ENCODE measurements at places on chromosomes 7 and 10.

GRCh38 chr7:101161692-101162471 is 3.5 kb downstream of the VGF start:
- H3K4me1 ChIP-seq, result peaks cover 24% of the 10 kb centered on the region
- no peak overlapping the region for H3K27ac ChIP-seq
- H3K36me3 ChIP-seq, result peaks cover 35% of the 10 kb centered on the region
- peaks cover 18% of the 10 kb centered on the region for H3K27me3 ChIP-seq

DNA sequence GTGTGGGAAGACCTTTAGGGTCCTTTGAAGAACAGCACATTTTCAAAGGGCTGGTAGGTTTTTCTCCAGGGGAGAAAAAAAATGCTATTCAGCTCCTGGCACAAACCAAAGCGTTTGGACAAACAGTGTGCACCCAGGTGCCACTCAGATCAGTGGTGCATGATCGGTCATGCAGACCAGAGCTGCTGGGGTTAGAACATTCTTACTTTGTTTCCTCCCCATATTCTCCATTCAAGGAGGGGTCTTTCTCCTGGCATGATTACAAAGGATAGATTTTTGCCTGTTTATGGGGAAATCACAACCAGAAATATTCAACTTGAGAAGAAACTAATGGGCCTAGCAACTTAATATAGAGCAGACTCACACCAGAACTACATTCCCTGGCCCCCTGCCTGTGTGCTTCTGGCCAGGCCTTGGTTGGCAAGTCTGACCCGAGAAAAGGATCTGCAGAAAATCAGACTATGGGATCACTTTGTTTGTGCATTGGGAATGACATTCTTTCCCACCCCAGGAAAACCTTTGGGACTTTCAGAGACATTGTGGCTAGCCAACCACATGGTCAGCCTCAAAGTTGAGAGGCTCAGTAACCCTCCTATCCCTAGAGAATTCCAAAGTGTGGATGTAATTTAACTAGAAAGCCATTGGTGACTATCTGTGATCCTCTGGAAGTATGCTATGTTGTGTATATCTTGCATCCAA is 82.3 kb upstream of the FGL2 start:
- no peak for DNase-seq
- no peak overlapping the region for H3K27ac ChIP-seq
- no peaks in the 10 kb centered on the region for H3K4me1 ChIP-seq
- peaks cover 43% of the 10 kb centered on the region for H3K36me3 ChIP-seq

DNA sequence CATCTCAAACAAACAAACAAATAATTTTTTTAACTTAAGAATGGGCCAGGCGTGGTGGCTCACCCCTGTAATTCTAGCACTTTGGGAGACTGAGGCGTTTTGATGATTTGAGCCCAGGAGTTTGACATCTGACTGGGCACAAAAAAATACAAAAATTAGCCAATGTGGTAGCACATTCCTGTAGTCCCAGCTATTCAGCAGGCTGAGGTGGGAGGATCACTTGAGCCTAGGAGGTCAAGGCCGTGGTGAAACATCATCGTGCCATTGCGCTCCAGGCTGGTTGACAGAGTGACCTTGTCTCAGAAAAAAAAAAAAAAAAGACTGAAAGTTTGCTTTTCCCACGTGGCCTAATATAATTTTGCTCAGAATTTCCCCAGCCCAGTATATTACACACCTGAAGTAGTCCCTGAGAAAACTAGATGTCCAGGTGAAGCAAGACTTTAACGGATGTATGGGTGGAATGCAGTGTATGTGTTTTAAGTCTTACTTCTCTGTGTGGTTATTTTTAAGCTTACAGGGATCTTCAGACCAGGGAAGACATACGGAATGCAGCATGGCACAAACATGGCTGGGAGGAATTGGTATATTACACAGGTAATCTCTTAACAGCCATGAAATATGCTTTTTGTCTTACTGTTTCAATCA is 32.6 kb downstream of the NIPSNAP2 start:
- no peak overlapping the region for H3K4me3 ChIP-seq
- H3K36me3 ChIP-seq, result peaks cover 20% of the 10 kb centered on the region
- no peaks in the 10 kb centered on the region for H3K27me3 ChIP-seq
- DNase-seq, result no peak

- DNase-seq, result peak; percentile 79
- no peaks in the 10 kb centered on the region for H3K36me3 ChIP-seq
- H3K4me1 ChIP-seq, result peaks cover 50% of the 10 kb centered on the region
- H3K27ac ChIP-seq, result peak overlapping the region; percentile 85
- no peaks in the 10 kb centered on the region for H3K27me3 ChIP-seq
- no peak overlapping the region for H3K4me3 ChIP-seq
These were observed 50.4 kb downstream of the DNAJB6 start for GRCh38 chr7:157386979-157387800.

GRCh38 chr7:117767951-117768350 is 105.3 kb downstream of the CTTNBP2 start:
- no peak overlapping the region for H3K4me3 ChIP-seq
- peaks cover 37% of the 10 kb centered on the region for H3K27me3 ChIP-seq
- H3K27ac ChIP-seq, result no peak overlapping the region

DNA sequence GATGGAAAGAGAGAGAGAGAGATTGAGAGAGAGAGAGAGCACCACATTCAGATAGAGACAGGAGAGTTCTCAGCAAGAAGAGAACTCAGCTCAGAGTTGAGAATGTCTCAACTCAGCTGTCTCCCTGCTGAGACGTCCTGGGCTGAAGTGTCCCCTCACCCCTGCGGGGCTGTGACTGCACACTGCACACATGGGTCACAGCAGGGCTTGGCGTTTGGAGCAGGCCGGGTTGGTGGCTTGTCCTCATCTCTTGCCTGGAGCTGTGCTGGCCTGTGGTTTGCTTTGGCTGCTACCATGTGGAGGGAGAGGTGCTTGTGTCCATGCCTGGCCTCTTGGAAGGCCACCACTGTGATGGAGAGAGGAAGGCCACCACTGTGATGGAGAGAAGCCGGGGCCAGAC is 167.9 kb downstream of the RNF216 start:
- no peaks in the 10 kb centered on the region for H3K4me1 ChIP-seq
- H3K27me3 ChIP-seq, result no peaks in the 10 kb centered on the region
- no peaks in the 10 kb centered on the region for H3K36me3 ChIP-seq

GRCh38 chr7:1225441-1226185 is 7.1 kb upstream of the UNCX start:
- H3K36me3 ChIP-seq, result no peaks in the 10 kb centered on the region
- DNase-seq, result peak; percentile 27
- H3K27ac ChIP-seq, result no peak overlapping the region

DNA sequence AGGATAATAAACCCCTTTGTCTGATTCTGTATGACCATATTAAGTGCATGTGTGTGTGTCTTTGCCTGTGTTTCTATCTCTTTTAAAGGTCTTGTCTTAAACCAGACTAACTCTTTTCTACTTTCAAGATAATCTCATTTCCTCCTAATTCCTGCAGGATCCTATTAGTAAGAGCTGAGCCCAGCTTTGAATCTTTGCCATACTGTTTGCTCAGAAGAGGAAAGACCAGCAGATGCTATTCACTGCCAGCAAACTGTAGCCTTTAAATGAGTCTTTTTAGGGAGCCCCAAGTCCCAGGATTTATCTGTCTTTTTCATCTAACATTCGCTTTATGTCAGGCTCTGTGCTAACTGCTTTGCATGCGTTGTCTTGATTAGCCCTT is 2.9 kb downstream of the GPR158 start:
- no peaks in the 10 kb centered on the region for H3K36me3 ChIP-seq
- DNase-seq, result no peak
- H3K4me3 ChIP-seq, result no peak overlapping the region
- H3K27ac ChIP-seq, result no peak overlapping the region

GRCh38 chr10:62582101-62582705 is 208.0 kb downstream of the ZNF365 start:
- H3K4me1 ChIP-seq, result no peaks in the 10 kb centered on the region
- H3K36me3 ChIP-seq, result no peaks in the 10 kb centered on the region
- no peaks in the 10 kb centered on the region for H3K27me3 ChIP-seq
- no peak for DNase-seq

GRCh38 chr7:120609136-120609753 is 248.7 kb downstream of the TSPAN12 start:
- no peaks in the 10 kb centered on the region for H3K36me3 ChIP-seq
- H3K27me3 ChIP-seq, result no peaks in the 10 kb centered on the region
- no peak overlapping the region for H3K4me3 ChIP-seq
- DNase-seq, result no peak
- H3K4me1 ChIP-seq, result no peaks in the 10 kb centered on the region

DNA sequence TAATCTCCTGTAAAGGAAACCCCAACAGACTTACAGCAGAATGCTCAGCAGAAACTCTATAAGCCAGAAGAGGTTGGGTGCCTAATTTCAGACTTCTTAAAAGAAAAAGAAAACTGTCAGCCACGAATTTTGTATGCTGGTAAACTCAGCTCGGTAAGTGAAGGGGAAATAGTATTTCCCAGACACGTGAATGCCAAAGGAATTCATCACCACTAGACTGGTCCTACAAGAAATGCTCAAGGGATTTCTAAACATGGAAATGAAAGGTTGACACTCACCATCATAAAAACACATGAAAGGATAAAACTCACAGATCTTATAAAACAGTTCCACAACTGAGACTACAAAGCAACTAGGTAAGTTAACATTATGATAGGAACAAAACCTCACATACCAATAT is 68.6 kb downstream of the GLCCI1 start:
- H3K4me1 ChIP-seq, result peaks cover 20% of the 10 kb centered on the region
- DNase-seq, result no peak
- no peak overlapping the region for H3K27ac ChIP-seq
- H3K4me3 ChIP-seq, result no peak overlapping the region

DNA sequence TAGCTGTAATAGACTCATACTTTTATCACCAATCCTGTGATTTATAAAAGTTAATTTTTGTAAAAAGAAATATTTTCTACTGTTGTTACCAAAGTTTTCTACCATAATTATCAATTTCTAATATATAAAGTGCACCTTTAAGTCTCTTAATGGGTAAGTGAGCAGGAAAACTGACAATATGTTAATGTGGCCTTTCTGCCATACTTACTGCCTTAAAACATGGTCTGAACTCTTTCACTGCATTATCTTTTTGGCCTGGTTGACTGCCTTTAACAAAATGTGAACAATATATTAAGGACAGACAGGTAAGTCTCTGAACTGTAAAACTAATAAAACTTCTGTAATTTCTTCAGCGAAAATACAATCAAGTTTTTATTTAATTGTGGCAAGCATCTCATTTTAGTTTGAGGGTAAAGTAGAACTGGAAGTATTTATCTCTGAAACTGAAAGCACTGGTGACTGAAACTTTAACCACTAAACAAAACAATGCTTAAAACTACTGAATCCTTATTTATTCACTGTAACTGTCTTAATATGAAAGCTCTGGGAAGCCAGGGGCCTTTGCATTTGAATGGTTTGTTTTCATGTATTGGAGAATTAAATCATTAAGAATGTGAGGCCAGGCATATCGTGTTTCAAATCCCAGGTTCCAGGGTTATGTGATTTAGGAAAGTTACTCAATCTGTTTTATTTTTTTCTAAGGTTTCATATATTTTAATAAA is 948.8 kb upstream of the POT1 start:
- H3K27ac ChIP-seq, result no peak overlapping the region
- H3K4me1 ChIP-seq, result no peaks in the 10 kb centered on the region
- H3K36me3 ChIP-seq, result no peaks in the 10 kb centered on the region
- no peaks in the 10 kb centered on the region for H3K27me3 ChIP-seq
- DNase-seq, result no peak
- H3K4me3 ChIP-seq, result no peak overlapping the region

GRCh38 chr7:129168231-129169021 is 20.0 kb upstream of the SMO start:
- peaks cover 34% of the 10 kb centered on the region for H3K4me1 ChIP-seq
- peak overlapping the region; percentile 86 for H3K4me3 ChIP-seq
- H3K36me3 ChIP-seq, result no peaks in the 10 kb centered on the region
- H3K27ac ChIP-seq, result peak overlapping the region; percentile 37

GRCh38 chr7:16634271-16634738 is 11.2 kb downstream of the ANKMY2 start:
- DNase-seq, result no peak
- H3K27ac ChIP-seq, result no peak overlapping the region
- no peak overlapping the region for H3K4me3 ChIP-seq
- peaks cover 19% of the 10 kb centered on the region for H3K36me3 ChIP-seq

- H3K27ac ChIP-seq, result no peak overlapping the region
- peaks cover 12% of the 10 kb centered on the region for H3K4me1 ChIP-seq
- no peak overlapping the region for H3K4me3 ChIP-seq
- H3K27me3 ChIP-seq, result peaks cover 11% of the 10 kb centered on the region
These were observed 29.2 kb upstream of the GALNTL5 start for GRCh38 chr7:151927011-151927410.

DNA sequence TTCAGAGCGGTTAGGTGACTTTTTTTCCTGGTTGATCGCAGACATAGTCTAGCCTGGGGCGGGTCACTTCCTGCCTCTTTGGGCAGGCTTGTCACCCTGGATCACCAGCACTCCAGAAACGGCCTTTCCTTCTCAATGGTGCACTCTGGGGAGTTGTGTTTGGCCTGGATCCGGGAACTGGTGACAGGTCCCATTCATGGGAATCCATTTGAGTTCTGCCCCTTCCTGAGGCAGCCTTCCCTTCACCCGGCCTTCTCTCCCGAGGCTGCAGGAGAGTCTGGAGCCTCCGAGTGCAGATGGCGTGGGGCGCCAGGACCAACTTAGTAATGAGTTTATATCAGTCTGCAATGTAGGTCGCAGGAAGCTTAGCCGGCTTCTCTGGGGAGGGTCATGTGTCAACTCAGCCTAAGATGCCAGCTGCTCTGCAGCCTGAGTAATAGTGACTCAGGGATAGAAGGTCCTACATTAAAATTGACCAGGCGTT is 54.2 kb downstream of the TACR2 start:
- H3K4me3 ChIP-seq, result no peak overlapping the region
- H3K27ac ChIP-seq, result peak overlapping the region; percentile 83
- H3K27me3 ChIP-seq, result no peaks in the 10 kb centered on the region
- no peak for DNase-seq
- peaks cover 5% of the 10 kb centered on the region for H3K36me3 ChIP-seq

DNA sequence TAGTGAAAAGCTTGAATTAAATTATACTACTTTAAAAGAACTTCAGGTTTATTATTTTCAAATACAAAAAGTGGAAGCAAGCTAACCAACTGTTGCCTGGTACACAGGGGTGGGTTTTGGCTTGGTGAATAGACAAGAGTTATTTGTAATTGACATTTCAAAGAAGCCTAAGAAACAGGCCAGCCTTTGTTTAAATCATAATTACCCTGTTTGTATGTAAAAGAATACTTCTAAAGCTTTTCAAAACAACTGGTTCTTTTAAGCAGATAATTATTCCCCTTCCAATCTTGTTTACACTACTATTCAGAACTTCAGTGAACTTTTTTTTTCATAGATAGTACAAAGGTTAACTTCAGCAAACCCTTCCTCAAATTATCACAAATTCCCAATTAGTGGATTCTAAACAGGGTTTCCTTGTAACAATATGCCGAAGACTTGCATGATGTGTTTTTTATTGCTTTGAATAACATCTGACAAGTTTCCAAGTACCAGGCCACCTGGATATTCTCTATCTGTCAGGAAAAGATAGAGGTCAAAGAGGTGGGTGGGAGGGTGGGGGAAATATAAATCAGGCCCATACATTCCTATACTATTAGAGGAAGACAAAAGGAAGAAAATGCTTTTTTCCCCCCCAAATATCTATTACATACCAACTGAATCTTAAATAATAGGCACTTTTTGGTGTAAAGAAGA is 20.4 kb downstream of the SSMEM1 start:
- H3K4me3 ChIP-seq, result no peak overlapping the region
- no peaks in the 10 kb centered on the region for H3K27me3 ChIP-seq
- H3K4me1 ChIP-seq, result no peaks in the 10 kb centered on the region
- H3K36me3 ChIP-seq, result no peaks in the 10 kb centered on the region
- no peak overlapping the region for H3K27ac ChIP-seq
- no peak for DNase-seq

- no peaks in the 10 kb centered on the region for H3K4me1 ChIP-seq
- no peak overlapping the region for H3K27ac ChIP-seq
- DNase-seq, result no peak
- no peaks in the 10 kb centered on the region for H3K27me3 ChIP-seq
- no peak overlapping the region for H3K4me3 ChIP-seq
These were observed 70.0 kb upstream of the HGF start for GRCh38 chr7:81839708-81840369.

All from naive thymus-derived CD8-positive, alpha-beta T cell (primary cell).